ENCODE measurements at places on chromosomes 12 and 14.

- no peaks in the 10 kb centered on the region for H3K27me3 ChIP-seq
- H3K4me1 ChIP-seq: peaks cover 6% of the 10 kb centered on the region
These were observed at the start of gene SMOC1 for GRCh38 chr14:69879175-69880043. Gene SMOC1 (plus strand): TSS chr14:69879416. CDS start chr14:69879679, 263 bp downstream.

- H3K36me3 ChIP-seq: no peaks in the 10 kb centered on the region
- H3K4me3 ChIP-seq: peak overlapping the region; percentile 98
- peak overlapping the region; percentile 96 for H3K27ac ChIP-seq
- H3K27me3 ChIP-seq: no peaks in the 10 kb centered on the region
- H3K4me1 ChIP-seq: peaks cover 31% of the 10 kb centered on the region
These were observed 990 bp downstream of the FERMT2 start for GRCh38 chr14:52949711-52950409.

- no peaks in the 10 kb centered on the region for H3K27me3 ChIP-seq
- no peak overlapping the region for H3K4me3 ChIP-seq
- no peak for DNase-seq
- no peaks in the 10 kb centered on the region for H3K4me1 ChIP-seq
- no peaks in the 10 kb centered on the region for H3K36me3 ChIP-seq
These were observed 262.6 kb downstream of the PCNX1 start for GRCh38 chr14:71169861-71170260.

GRCh38 chr12:116962197-116962596, 51.4 kb downstream of the FBXW8 start:
- no peaks in the 10 kb centered on the region for H3K4me1 ChIP-seq
- H3K4me3 ChIP-seq: no peak overlapping the region
- H3K27me3 ChIP-seq: no peaks in the 10 kb centered on the region
- peak overlapping the region; percentile 4 for H3K27ac ChIP-seq
- DNase-seq: no peak

Measured in gastrocnemius medialis (tissue), 4 donors.